ENCODE measurements at places on chromosomes 12 and 14. TPM values are rescaled to one million over a fixed set of nuclear protein-coding genes. Genes with fewer than 3 reads are reported as not detected.

DNA sequence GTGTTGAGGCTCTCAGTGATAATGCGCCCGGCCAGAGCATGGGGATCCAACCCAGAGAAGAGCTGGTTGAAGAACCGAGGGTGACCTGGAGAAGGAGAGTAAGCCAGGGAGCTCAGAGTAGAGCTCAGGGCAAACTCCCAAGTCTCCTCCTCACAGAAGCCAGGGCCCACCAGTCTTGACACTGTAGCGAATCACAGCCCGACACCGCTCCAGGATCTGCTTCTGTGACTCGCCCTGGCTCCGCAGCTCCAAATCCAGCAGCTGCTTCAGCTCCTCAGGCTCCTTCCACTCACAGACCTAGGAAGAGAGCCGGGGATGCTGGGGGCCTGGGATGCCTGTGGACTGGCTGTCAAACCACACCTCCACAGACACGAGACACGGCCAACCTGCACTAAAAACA, 8.2 kb upstream of the ZNF740 start:
- no peak for ATAC-seq

DNA sequence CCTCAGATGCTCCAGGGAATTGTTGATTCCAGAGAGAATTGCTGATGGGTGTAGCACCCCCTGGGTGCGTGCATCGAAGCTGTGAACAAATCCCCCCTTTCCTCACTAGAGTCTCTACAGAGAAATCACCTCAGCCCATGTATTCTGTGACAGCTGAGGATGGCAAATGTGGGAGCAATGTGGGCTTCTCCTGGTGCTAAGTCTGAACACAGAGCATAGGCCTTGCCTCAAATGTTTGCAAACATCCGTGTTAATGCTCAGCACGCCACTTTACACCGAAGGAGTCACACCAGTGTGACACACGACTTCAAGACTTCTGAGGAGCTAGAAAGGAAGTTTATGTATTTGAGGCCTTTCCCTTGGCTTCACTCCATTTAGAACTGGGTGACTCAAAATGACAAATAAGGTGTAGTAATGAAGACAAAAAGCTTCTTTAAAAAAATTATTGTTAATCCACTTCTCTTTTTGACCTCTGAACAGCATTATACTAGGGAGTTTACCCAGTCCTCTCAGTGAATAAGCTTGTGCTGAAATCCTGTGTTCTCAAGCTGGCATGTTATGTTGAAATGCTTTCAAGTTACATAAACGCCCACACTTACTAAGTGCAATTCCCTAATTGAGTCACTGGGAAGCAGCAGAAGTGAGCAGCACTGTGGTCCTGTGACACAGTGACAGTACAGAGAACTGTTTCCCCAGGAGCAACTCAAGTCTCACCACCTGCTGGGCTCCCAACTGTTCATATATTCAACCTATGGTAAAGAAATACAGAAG, 92.9 kb downstream of the FAR2 start:
- ATAC-seq = peak; percentile 91

DNA sequence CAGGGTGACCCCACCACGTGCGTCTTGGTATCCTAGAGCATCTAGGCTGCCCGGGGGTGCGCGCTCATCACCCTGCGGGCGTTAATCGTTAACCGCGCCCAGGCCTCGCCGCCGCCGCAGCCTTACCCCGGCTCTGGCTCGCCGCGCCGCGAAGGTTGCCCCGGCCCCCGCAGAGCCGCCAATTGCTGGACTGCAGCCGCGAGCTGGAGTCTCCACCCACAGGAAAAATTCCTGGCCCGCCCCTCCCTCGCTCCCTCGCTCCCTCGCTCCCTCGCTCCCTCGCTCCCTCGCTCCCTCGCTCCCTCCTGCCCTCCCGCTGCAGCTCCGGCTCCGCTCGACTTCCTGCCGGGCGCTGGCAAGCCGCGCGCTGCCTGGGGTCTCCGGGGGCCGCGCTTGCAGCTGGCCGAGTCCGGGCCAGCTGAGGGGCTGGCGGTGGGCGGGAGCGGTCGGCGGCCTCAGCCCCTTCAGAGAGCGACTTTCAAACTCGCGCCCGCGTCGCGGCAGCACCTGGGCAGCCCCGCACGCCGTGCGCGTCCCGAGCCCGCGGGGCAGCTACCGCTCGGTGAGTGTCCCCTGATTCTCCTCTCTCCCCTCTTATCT, at the start of gene PLEKHG3:
Gene PLEKHG3 (plus strand): TSS at position 282 of the 600 bp plus-strand sequence. CDS start 23,208 bp downstream, outside the sequence.
- peak; percentile 36 for ATAC-seq

DNA sequence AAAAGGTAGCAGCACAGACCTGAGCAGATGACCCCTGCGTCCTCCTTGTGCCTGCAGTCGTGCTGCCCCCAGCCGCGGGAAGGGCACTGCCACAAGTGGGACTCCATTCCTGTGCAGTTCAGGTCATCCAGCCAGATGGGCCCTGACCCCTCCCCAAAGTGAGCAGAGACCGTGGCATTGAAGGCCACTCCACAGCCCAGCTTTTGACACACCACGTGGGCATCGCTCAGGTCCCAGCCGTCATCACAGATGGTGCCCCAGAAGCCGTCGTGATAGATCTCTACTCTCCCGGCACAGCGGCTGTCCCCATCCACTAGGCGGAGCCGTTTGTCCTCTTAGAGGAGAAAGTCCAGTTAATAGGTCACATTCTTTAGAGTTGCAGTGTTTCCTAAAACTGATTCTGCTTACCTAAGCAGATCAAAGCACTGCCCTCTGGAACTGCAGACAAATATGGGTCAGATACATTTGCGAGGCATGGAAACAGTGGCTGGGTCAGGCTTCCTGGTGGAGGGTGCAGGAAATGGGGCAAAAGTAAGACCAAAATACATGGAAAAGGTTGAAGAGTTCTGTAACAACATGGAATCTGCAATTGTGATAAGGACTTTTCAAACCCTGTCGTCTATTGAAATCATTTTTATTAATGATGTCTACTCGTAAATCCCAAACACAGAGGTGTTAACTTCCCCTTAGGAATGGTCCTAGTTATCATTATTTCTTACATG, 69.4 kb downstream of the CD163L1 start:
- no peak for ATAC-seq

DNA sequence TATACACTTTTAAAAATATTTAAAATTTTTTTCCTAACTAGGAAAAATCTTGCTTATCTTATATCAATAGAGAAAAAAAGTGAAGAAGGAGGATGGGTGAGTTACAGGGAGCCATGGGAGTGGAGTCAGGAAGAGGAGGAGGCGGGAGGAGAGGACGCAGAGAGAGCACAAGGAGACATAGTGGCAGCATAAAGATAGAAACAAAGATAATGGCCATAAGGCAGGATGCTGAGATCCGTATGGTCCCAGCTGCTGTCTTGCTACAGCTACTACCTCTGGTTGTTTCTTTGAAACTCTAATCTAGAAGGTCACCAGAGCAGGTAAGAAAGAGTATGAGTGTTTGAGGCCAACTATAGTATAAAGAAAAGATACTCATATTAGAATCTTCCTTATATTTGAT, 2.6 kb upstream of the SOX5 start:
- ATAC-seq = no peak

GRCh38 chr12:2550561-2551411, 244.0 kb upstream of the FKBP4 start:
- ATAC-seq = no peak

DNA sequence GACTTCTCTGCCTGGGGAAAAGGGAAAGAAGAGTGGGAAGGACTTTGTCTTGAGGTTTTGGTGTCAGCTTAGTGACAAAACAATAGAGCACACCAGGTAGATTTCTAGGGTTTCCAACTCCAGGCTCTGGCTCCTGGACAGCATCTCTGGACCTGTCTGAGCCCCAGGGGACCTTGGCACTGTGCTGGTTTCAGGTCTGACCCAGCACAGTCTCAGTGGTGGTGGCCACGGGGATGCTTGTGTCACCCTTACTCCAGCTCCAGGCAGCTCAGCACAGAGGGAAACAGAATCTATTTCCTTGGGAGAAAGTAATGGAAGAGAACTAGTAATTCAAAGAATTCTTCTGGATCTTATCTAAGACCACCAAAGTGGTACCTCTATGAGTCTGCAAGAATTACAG, 11.1 kb upstream of the CKAP4 start:
- ATAC-seq = no peak

DNA sequence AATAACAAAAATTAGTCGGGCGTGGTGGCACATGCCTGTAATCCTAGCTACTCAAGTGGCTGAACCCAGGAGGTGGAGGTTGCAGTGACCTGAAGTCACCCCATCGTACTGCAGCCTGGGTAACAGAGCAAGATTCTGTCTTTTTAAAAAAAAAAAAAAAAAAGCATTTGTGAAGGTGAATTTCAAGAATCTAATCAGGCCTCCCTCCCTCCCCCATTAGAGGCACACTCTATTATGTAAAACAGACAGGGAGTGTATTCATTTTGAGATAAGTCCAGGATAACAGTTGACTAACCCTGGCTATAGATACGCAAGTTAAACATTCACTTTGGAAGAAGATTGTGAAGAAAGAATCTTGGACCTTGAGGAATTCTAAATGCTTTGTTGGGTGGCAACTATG, 2.9 kb downstream of the RESF1 start:
- no peak for ATAC-seq

GRCh38 chr14:71398450-71398849, 491.2 kb downstream of the PCNX1 start:
- peak; percentile 59 for ATAC-seq

- no peak for ATAC-seq
These were observed 707.7 kb upstream of the NOVA1 start for GRCh38 chr14:27305441-27305945.

DNA sequence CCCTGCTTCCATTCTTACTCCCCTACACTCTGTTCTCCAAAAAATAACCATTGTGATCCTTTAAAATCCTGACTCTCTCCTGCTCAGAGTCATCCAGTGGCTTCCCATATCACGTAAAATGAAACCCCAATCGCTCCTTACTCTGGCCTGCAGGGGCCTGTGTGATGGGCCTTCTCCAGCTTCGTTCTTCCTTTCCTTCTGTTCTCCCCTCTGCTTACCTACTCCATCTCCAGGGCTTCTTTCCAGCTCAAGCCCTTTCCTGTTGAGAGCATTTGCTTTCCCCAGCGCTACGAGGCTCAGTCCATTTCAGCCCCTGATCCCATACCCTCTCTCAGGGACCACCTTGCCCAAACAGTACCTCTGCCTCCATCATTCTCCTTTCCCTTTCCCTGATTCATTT, 144.4 kb upstream of the ARHGAP5 start:
- ATAC-seq = no peak

DNA sequence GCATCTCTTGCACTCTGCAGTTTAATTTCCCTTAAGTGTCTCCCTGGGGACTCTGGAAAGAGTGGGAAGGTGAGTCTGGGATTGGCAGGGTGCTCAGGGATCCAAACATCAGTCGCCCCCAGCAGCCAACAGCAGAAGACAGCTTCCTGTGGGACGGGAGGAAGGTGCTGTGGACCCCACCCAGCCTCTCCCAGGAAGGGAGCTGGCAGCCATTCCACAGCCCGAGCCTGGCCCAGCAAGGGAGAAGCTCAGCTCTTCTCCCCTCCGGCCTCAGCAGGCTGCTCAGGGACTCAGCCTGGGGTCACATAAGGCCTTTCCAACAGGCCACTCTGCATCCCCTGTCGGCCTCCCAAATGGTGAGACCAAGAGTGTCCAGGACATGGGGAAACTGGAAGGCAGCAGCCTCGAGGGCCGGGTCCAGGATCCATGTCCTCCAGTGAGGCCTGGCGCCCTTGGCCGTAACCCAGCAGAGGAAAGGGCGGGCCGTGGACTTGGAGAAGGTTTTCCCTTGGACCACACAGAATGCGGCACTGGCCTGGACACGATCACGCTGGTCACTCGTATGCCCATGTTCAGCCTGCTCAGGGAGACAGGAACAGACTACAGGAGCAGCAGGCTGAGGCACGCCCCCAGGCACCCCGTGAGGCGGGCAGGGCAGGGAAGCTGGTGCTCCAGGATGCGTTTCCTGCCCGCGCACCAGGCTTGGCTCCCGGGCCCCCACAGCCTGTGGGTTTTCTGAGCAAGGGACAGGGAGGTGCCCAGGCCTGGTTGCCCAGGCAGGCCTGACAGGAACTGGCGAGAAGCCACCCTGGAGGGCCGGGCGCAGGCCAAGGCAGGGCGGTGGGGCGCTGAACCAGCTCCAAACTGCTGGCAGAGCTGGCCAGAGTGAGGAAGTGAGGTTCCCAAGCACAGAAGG, 3.5 kb downstream of the XRCC3 start:
- no peak for ATAC-seq

- no peak for ATAC-seq
These were observed 10.8 kb downstream of the PROX2 start for GRCh38 chr14:74865156-74865555.

DNA sequence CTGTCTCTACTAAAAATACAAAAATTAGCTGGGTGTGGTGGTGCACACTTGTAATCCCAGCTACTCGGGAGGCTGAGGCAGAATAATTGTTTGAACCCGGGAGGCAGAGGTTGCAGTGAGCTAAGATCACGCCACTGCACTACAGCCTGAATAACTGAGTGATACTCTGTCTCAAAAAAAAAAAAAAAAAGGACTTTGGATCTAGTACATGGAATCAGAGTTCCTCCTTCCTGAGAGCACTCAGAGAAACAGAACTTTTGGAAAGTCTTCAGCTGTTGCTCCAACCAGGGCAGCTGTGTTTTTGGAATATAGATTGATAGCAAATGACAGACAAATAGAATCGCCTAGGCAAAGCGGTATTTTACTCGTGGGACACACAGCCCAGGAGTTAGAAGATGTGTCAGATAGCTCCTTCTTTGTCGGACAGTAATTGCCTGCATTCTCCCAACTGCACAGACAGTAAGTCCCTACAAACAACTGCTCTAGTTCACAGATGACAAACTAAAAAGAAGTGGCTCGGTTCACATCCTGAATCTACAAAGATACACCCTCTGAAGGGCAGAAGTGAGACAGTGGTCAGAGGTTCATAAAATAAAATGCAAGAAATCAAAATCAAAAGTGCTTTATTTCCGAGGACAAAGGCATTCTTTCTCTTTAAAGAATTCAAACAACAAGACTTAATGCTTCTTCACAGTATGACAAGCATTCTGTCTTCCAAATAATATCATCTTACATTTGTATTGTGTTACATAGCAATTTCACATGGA, 17.1 kb upstream of the NEK9 start:
- no peak for ATAC-seq

GRCh38 chr12:23504641-23505399, 444.6 kb downstream of the SOX5 start:
- no peak for ATAC-seq

DNA sequence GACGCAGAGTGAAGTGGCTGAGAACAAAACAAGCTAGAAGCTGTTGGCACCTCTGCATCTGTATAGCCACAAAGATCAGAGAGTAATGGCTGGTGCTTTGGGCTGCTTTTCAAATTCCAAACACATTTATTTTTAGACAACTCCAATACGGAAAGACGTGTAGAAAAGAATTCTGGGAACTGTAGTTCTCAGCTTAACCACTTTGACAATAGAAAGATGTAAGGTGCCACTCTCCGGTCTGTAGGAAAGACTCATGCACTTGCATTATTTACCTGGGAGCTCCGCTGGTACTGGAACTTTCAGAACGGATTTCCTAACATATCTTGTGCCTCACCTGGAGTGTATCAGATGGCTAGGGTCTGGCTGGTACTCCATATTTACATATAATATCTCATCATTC, 1.8 kb upstream of the OR4K2 start:
- no peak for ATAC-seq

PTGDR gene
- not detected for total RNA-seq

TMEM179 gene
- total RNA-seq = 0.26 TPM

POTEM gene
- not detected for total RNA-seq

C1S gene
- total RNA-seq = 6.9 TPM

SMAGP gene
- total RNA-seq = 0.13 TPM

TUNAR gene
- total RNA-seq = not detected

P2RX2 gene
- total RNA-seq = not detected

Measured in activated T-helper 17 cell treated with anti-CD3 and anti-CD28 coated beads, Interleukin-2, amount 50 U/mL, for 72 hours (primary cell).